ENCODE measurements at places on chromosomes 16 and 17.

DNA sequence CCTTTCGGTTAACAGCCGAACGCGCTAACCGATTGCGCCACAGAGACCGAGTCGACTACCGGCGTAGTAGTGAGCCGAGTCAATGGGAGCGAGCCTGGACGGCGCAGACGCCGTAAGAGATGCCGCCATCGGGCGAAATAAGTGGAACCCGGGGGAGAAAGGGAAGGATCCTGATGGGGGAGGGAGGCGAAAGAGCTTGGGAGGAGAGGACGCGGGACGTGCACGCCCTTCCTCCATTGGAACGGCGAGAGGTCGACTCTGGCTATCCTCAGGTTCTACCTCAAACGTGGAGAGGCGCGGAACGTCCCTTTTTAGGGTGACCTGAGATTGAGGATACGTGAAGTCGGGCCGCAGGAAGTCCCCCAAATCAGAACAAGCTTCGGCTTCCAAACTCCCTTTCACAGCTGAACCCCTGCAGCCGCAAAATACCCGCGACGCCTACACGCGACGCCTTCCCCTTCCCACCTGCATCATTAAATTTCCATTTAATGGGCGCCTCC, 683 bp upstream of the PSMB3 start:
- peaks cover 3% of the 10 kb centered on the region for H3K27me3 ChIP-seq
- no peaks in the 10 kb centered on the region for H3K36me3 ChIP-seq
- peak overlapping the region; percentile 91 for H3K27ac ChIP-seq
- DNase-seq: peak; percentile 81
- peaks cover 46% of the 10 kb centered on the region for H3K4me1 ChIP-seq
- H3K4me3 ChIP-seq: peak overlapping the region; percentile 67

DNA sequence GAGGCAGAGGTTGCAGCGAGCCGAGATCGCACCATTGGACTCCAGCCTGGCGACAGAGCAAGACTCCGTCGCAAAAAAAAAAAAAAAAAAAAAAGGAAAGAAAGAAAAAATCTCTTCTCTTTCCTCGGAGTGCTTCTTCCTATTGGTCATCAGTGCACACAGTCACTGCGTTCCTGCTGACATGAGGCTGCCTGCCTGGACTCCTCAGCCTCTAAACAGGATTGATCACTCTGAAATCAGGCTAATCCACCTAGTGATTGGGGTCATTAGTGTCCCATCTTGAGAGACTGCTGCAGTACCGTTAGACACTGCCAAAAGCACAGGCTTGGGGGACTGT, 30.8 kb downstream of the PLCD3 start:
- peaks cover 2% of the 10 kb centered on the region for H3K36me3 ChIP-seq
- H3K27me3 ChIP-seq: no peaks in the 10 kb centered on the region
- DNase-seq: no peak
- H3K4me1 ChIP-seq: no peaks in the 10 kb centered on the region

DNA sequence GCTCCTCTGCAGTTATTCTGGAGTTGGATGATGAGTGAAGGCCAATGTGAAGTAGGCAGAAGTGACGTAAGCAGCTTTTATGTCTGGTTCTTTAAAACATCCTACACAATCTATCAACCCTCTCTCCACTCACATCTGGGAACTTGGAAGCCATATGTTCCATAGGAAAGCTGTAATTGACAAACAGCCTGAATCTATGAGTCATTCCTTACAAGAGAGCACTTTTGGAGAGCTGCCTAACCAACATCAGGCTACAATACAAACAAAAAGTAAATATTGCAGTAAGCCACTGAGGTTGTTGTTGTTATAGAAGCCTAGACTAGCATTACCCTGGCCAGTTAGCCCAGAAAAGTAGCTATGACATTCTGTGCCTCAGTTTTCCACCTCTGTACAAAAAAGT, 5.9 kb downstream of the CCL7 start:
- H3K4me1 ChIP-seq: no peaks in the 10 kb centered on the region
- no peaks in the 10 kb centered on the region for H3K27me3 ChIP-seq
- no peak overlapping the region for H3K4me3 ChIP-seq
- H3K27ac ChIP-seq: no peak overlapping the region

- H3K4me1 ChIP-seq: no peaks in the 10 kb centered on the region
- H3K36me3 ChIP-seq: no peaks in the 10 kb centered on the region
- no peak overlapping the region for H3K27ac ChIP-seq
Observed at GRCh38 chr16:29848420-29849297, 14.4 kb downstream of the CDIPT start.

DNA sequence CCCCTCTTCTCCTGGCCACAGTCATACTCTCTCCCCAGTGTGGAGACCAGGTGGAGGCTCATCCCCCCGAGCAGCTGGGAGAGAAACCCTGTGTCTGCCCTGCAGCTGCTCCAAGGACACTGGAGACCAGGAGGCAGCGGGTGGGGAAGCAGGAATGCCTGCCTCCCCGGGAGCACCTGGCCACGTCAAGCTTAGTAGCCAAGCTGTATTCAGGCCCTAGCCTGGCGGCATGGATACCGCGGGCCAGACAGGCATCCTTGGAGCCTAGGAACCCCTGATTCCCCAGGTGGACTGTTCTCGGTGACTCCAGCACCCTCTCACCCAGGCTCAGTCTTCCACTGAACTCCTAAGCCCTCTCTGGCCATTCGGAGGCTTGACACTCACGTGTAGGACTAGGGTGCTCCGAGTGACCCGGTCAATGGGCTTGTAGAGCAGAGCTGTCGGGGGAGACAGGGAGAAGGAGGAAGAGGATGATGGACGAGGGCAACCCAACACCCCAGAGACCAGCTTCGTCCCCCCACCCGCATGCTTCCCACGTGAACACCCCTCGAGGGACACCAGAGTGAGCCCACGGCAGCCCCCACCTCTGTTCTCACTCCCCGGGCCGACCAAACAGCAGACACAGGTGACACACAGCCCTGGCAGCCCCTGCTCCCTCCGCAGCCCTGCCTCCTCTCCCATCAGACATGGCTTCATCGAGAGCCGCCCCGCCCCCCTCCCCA, 76.5 kb downstream of the TIMM22 start:
- H3K27me3 ChIP-seq: no peaks in the 10 kb centered on the region
- no peak for DNase-seq
- no peak overlapping the region for H3K27ac ChIP-seq
- H3K36me3 ChIP-seq: peaks cover 76% of the 10 kb centered on the region
- no peaks in the 10 kb centered on the region for H3K4me1 ChIP-seq

DNA sequence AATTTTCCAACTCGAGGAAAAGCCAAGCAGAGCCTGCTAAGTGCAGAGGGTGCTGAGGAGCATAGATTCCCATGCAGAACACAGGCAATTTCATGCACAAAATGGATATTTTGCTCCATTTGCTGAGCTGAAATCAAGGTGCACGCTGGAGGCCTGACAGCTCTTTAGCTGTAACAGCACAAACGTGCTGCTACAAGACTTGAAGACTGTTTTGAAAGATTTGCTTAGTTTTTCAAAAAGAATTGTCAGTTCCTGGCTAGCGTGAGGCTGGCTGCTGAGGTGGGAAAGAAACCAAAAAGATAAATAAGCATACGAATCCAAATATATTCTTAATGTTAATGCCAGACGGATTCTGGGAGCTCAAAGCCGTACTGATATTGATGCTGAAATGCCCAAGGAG, 309.0 kb upstream of the MAF start:
- no peak for DNase-seq
- H3K36me3 ChIP-seq: no peaks in the 10 kb centered on the region
- H3K4me3 ChIP-seq: no peak overlapping the region
- H3K27ac ChIP-seq: no peak overlapping the region

DNA sequence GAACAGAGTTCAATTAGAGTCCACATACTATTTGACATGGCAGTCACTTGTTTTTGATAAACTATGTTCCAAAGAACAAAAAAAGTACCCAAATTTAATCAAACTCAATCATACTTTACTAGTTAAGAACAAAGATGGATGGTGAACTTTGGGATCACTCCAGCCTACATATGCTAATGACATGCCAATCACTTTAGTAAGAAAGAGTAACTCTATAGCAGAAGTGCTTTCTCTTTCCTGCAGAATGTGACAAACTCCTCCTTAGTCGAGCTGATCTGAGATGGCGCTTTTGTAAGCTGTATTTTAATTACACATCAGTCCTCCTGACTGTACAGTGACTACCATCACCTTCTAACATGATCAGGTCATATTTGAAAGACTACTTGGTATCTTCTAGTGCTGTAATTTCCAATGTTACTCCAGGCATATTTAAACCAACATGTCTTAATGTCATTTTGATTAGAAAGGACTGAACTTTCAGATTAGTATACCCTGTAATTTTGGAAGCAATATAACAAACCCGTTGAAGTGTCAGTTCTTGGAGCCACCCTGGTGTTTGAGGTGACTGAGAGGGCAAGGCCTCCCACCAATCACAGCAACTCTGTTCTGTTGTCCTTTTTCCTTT, 4.1 kb downstream of the NETO2 start:
- H3K27me3 ChIP-seq: no peaks in the 10 kb centered on the region
- no peak overlapping the region for H3K4me3 ChIP-seq
- no peaks in the 10 kb centered on the region for H3K36me3 ChIP-seq

DNA sequence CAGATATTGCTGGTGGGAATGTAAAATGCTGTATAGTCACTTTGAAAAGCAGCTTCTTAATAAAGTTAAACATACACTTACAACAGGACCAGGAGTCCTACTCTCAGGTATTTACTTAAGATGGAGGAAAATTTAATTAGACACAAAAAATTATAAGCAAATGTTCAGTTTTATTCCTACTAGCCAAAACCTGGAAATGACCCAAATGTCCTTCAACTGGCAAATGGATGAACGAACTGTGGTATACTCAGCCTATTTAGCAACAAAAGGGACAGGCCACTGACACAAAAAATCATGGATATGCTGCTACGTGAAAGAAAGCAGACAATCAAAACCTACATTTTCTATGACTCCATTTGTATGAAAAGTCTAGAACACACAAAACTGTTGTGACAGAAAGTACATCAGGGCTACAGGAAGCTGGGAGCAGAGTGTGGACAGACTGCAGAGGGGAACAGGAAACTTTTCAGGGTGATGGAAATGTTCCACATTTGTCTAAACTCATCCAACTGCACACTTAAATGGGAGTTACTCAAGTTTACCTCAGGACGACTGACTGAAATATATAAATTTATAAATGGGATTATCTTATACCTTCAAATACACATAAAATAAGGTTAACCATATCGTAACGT, 49.3 kb upstream of the MNT start:
- H3K4me1 ChIP-seq: no peaks in the 10 kb centered on the region
- no peaks in the 10 kb centered on the region for H3K27me3 ChIP-seq
- H3K4me3 ChIP-seq: no peak overlapping the region
- no peak overlapping the region for H3K27ac ChIP-seq

- H3K27me3 ChIP-seq: peaks cover 63% of the 10 kb centered on the region
- no peak overlapping the region for H3K27ac ChIP-seq
- H3K4me1 ChIP-seq: no peaks in the 10 kb centered on the region
Observed at GRCh38 chr17:63993368-63993985, 4.7 kb upstream of the PRR29 start.

DNA sequence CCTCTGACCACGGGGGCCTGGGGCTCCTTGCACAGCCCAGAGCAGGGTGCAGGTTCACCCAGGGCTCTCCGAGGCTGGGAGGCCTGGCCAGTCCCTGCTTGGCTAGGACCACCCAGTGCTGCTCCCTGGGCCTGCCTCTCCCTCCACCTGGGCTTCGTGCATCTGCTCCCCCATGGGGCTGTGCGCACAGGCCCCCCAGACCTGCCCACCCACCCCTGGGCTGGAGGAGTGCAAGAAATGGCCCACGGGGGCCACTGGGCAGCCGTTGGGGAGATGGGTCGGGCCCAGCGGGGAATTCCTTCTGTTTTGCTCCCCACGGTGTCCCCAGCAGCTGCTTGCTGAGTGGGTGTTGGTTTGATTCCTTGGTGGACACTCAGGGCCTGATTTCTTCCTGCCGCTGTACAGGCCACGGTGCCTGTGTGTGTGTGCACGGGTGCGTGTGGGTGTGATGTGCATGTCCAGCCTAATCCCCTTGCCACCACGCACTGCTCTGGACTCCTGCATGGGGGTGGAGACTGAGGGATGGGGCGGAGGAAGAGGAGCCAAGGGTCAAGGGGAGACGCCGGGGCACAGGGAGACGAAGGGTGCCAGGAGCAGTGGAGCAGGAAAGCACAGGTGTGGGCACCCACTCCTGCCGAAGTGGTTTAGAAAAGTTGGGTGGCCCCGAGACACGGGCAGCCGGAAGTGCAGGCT, 8.5 kb downstream of the PRSS27 start:
- no peak overlapping the region for H3K4me3 ChIP-seq
- no peaks in the 10 kb centered on the region for H3K36me3 ChIP-seq
- no peaks in the 10 kb centered on the region for H3K4me1 ChIP-seq
- no peaks in the 10 kb centered on the region for H3K27me3 ChIP-seq
- no peak overlapping the region for H3K27ac ChIP-seq

DNA sequence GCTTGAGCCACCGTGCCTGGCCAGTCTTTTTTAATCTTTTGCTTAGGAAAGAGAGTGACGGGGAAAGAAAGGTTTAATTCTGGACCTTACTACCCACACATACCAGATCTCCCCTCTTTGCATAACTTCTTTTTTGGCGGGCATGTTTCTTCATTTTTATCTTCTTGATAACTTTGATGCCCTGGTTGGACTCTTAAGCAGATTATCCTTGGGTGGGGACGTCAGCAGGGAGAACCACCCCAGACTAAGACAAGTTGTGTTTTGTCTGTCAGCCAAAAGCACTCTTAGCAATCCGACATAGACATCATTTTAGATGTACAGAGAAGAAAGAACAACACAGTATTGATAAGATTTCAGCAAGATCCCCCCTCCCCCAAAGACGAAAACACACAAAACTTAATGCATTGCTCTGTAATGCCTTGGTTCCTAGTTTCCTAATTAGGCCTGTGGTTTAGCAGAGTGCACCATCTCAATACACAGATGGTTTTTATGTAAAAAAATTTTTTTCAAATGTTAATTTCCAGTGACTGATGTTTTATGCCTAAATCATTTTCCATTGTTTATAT, 99.9 kb downstream of the MSI2 start:
- H3K4me3 ChIP-seq: no peak overlapping the region
- no peak for DNase-seq
- H3K27ac ChIP-seq: no peak overlapping the region
- H3K4me1 ChIP-seq: peaks cover 10% of the 10 kb centered on the region
- no peaks in the 10 kb centered on the region for H3K36me3 ChIP-seq

GRCh38 chr17:79948406-79948944, 87.2 kb downstream of the TBC1D16 start:
- DNase-seq: no peak
- H3K4me1 ChIP-seq: no peaks in the 10 kb centered on the region
- H3K4me3 ChIP-seq: no peak overlapping the region

DNA sequence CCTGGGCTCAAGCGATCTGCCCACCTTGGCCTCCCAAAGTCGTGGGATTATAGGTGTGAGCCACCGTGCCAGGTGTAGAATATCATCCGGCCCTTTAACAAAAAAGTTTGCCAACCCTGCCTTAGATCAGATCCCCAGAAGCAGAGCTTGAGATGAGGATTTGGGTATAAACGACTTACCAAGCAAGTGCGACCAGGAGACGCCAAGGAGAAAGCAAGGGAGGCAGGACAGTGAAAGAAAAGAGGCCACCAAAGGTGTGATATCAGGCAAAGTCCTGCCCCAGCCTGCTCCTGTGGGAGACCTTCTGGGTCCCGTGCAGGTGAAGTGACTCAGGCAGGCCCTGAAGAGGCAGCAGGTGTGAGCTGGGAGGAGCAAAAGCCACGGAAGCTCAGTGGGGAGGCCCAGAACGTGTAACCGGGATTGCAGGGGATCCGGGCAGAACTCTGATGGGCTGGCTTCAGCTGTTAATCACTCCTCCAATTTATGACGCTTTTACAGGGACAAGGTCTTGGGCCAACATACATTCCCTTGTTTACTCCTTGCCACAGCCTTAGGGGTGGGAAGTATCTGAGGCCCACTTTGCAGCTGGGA, 14.1 kb upstream of the CALB2 start:
- no peak for DNase-seq
- H3K27me3 ChIP-seq: peaks cover 11% of the 10 kb centered on the region
- no peaks in the 10 kb centered on the region for H3K4me1 ChIP-seq
- no peaks in the 10 kb centered on the region for H3K36me3 ChIP-seq
- no peak overlapping the region for H3K4me3 ChIP-seq
